ENCODE measurements at places on chromosomes 3 and 15. TPM values are rescaled to one million over a fixed set of nuclear protein-coding genes. Genes with fewer than 3 reads are reported as not detected.

DNA sequence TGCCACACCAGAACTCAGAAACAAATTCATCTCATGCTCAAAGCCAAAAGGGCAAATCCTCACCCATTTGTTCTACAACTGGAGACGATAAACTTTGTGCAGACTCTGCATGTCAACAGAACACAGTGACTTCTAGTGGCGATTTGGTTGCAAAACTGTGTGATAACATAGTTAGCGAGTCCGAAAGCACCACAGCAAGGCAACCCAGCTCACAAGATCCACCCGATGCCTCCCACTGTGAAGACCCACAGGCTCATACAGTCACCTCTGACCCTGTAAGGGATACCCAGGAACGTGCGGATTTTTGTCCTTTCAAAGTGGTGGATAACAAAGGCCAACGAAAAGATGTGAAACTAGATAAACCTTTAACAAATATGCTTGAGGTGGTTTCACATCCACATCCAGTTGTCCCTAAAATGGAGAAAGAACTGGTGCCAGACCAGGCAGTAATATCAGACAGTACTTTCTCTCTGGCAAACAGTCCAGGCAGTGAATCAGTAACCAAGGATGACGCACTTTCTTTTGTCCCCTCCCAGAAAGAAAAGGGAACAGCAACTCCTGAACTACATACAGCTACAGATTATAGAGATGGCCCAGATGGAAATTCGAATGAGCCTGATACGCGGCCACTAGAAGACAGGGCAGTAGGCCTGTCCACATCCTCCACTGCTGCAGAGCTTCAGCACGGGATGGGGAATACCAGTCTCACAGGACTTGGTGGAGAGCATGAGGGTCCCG is 199.7 kb downstream of the AKAP13 start:
- no peak for DNase-seq

The GP5 gene
- total RNA-seq, result 0.83 TPM

- DNase-seq, result no peak
Observed at GRCh38 chr15:26926081-26926480, 44.9 kb upstream of the GABRG3 start.

The GOLGA8J gene
- not detected for total RNA-seq

The ZIC4 gene
- total RNA-seq, result not detected

DNA sequence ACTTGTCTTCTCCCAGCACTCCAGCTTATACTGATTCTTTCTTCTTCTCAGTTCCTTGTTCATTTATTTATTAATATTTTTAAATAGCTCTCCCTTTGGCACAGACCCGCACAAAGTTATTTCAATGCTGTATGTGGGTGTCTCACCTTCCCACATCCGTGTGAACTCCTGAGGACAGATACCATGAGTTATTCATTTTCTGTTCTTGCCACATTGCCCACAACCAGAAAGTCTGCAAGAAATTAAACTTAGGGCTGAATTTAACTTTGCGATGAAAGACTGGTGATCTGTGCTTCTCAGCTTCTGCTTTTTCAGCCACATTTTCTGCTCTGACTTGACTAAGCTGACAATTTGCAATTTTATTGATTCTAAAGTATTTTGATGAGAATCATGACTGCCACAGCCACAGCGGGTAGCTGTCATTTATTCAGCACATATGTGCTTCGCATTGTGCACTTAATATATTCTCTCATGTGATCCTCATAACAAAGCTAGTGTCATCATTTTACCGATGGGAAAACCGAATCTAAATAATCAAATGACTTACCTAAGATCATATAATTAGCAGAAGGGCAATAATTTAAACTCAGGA is 569.8 kb downstream of the EDEM1 start:
- no peak for DNase-seq

DNA sequence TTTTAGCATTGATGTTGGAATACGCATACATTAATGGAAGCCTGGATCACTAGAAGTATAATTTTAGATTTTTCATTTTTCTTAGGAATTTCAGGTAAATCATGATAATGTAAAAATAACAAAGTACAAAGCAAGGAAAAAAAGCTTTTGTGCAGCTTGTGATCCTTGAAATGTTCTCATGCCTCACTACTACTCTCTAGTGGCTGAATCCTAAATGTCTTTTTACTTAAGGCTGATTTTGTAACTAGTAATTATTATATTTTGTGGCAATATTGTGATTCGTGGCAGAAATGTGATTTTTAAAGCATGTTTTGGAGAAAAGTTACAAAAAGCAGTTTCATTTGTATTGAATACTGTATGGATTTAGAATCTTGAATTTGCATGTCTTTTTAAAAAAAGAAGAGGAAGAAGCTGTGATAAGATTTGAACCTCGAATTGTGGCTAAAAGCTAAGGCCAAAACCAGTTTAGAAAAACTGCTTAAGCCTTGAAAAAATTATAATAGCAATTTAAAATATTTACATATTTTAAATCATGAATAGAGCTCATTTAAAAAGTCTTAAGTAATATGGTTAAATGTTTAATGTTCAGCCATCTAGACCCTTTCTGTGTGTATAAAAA is 39.0 kb downstream of the U2SURP start:
- no peak for DNase-seq

All from activated CD8-positive, alpha-beta T cell treated with anti-CD3 and anti-CD28 coated beads for 36 hours (primary cell).